ENCODE measurements at places on chromosomes 7 and 10.

GRCh38 chr7:2126621-2127020 is 106.1 kb downstream of the MAD1L1 start:
- DNase-seq, result no peak

- no peak for DNase-seq
Measured at GRCh38 chr10:17022896-17023295, 106.7 kb downstream of the CUBN start.

DNA sequence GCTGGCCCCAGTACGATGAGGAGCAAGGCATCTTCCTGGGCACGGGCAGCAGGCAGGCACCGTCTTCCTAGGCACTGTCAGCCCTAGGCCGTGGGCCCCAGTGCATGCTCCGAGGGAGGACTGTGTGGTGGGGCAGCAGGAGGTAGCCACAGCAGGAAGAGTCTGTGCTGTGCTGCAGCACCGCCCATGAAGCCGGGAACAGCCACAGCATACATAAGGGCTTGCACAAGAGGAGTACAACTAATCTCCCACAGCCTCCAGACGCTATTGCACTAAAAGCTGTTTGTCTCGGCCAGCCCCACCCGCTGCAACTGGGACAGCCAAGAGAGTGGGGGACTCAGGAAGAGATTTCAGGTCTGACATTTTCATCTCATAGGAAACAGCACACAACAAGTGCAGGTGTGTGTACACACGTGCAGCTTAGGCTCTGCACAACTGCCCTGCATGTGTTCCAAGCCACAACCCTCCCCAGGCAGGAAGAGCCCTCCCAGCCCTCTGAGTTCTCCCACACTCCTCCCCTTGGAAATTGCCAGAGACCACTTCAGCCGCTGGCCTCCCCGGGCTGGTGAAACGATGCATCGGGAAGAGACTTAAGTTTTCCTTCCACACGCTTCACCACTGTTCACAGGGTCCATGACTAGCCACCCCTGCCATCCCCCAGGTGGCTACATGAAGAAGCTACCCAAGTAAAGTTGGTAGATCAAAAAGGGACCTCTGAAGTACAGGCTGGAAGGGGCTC is 88.1 kb upstream of the DDC start:
- no peak for DNase-seq

- no peak for DNase-seq
Measured at GRCh38 chr10:63221950-63222349, 88.8 kb downstream of the NRBF2 start.

DNA sequence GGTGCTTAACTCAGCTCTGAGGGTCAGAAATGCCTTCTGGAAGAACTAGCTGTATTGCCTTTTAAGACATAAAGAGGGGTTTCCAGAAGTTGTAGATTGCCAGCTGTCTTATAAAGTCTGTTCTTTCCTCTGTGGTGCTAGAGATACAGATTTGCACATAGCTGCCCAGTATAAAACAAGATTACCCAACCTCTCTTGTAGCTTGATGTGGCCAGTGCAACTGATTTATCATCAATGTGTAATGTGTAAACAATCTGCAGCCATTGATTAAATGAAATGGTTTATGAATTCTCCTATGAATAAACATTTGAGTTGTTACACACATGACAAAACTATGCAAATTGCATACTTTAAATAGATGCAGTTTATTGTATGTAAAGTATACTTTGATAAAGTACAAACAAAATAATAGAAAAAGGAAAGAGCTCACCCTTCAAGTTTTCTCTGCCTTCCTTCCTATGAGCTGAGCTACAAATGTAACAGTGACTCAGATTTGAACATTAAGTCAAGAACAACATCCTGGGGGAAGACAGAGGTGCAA is 195.2 kb downstream of the TMEM26 start:
- DNase-seq, result no peak

DNA sequence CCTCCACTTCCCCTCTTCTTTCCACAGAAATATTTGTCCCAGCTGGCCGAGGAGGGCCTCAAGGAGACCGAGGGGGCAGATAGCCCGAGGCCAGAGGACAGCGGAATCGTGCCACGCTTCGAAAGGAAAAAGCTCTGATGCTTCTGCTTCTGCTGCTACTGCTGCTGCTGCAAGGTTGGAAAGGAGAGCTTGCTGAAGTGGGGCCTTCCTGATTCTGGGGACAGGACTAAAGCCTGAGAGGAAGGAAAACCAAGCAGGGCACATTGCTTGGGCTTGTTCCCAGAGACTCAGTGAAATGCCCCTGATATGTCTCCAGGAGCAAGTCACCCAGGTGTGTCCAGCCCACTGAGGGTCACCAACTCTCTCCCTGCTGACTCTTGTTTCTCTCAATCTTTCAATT is 35.9 kb upstream of the PDCD4 start:
- DNase-seq, result no peak

GRCh38 chr7:64875658-64876406 is 27.2 kb upstream of the ZNF273 start:
- DNase-seq, result no peak

All from muscle of arm (tissue), 14 donors.